ENCODE measurements at places on chromosomes 6 and 20.

DNA sequence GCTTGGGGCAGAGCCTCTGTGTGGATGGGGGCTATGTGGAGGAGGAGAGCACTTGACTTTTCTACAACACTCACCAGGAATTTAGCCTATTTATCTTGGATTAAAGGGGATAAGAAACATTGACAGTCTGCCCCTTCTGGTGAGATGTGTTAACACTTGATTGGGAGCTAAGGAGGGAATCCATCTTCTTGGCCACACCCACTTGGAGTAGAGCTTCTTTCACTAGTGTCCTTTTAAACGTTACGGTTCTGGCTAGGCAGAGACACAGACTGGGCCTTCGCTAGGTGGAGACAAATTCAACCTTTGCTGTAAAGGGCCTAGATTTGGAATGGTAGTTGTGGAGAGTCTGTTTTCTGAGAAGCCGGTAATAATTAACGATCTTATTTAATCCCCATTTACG is 15.5 kb upstream of the TPBG start:
- no peak for DNase-seq

DNA sequence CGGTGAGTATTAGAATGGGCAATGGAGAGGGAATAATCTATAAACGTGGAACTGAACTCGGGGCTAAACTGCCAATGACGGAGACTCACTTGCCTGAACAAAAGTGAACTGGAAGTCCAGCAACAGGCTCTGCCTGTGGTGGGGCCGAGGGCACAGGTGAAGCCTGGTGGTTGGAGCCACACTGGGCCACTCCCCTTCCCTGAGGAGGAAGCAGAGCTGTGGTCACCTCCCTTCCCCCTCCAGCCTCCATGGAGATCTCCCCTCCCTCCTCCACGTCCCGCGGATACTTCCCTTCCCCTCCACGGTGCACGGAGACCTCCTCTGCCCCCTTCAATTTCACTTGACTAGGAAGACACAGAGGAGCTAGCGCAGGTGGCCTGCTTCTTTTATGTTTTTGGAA is 14.7 kb upstream of the DSP start:
- no peak for DNase-seq

GRCh38 chr6:27065183-27065582 is 182.3 kb upstream of the PRSS16 start:
- no peak for DNase-seq

DNA sequence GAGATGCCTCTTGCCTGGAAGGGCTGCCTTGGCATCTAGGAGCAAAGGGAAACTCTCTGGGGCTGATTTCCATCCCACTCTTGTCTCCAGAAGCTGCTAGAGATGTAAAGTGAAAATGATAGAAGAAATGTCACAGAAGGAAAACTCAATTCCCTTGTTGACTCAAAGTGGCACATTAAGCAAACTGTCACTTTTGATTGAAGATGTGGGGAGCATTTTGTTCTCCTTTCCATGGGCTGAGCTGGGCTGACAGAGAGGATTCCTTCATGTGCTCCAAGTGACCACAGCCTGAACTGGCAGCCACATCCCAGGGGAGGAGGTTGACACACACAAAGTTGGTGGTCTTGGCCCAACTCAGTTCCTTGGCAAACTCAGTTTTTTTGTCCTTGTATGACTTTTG is 9.8 kb downstream of the GPR31 start:
- DNase-seq: no peak

DNA sequence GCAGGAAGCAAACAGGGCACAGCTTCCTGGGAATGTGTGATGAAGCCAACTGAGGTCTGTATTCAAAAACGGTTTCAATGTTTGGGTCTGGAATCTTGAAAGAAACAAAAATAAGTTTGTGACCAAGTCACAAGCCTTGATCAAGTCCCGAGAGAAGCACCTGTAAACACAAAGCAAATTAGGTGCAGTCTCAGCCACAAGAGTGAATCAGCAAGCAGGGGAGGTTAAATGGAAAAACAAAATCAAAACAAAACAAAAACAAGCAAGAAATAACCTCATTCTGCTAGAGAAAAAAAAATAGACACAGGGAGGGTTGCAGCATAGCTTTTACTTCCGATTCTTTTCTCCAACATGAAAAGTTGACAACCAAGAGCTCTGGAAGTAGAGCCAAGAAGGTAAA is 201.7 kb downstream of the CLIC5 start:
- DNase-seq: no peak

DNA sequence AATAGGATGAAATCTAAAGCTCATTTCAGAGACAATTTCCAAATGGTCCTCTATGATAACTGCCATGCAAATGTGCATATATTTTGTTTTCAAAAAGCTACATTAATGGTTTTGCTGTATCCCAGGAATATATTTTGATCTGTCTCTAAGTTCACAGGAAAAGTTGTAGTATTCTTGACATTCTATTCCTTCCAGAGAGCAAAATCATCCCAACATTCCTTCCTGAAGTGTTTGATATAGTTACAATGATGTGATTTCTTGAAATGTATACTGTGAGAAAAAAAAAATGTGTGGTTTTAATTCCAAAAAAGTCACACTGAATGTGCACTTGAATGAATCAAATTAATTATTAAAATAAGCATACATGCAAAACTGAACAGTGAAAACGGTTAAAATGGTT is 996.0 kb upstream of the CITED2 start:
- DNase-seq: no peak

DNA sequence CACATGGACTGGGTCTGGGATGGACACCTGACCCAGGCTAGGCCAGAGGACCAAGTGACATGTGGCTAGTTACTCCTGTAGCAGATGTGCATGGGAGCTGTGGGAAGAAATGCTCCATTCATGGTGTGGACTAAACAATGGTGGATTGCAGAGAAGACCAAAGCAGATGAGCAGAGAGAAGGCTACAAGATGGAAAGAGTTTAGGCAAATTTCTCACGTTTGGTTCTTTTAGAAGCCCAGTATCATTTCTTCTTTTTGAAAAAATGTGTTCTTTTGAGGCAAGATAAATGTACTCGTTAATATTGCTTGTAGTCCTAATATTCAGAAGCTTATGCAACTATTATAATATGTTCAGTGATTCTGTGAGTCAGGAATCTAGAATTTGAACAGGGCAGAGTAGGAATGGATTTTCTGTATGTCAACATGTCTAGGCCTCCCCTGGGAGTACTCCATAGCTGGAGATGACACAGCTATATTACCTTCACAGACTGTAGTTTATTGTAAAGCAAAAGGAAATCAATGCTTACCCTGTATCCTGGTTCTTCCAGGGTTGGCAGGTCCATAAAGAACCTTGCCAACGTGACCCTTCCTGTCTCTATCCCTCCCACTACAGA is 2.3 kb upstream of the BTN2A1 start:
- DNase-seq: no peak

DNA sequence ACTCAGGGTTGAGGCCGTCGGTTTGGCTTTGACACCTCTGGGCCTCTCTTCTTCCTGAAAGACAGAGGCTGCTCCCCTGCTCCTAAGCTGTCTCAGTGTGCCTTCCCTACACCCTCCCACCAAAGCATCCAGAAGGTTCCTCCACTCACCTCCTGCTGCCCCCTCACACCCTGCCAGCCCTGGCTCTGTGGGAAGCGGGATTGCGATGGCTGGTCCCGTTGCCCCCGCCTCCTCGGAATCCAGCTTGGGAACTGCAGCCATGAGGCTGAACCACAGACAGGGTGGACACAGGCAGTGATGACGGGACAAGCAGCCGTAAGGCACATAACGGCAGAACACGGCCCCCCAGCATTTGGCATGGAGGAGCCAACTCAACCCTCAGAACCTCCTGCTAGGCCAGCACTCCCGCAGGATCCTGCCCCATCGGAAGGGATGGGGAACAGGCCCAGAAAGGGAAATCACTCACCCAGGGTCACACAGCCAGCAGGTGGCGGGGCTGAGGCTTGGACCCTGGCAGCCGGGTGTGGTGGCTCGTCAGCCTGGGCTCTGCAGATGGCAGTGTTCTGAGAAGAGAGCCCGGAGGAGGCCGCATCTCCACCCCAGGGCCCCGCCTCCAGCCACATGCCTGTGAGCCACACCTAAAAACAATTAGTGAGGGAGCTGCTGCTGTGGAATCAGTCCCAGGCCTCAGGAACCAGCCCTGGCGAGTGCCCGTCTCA is 139.6 kb downstream of the PHACTR3 start:
- DNase-seq: no peak

DNA sequence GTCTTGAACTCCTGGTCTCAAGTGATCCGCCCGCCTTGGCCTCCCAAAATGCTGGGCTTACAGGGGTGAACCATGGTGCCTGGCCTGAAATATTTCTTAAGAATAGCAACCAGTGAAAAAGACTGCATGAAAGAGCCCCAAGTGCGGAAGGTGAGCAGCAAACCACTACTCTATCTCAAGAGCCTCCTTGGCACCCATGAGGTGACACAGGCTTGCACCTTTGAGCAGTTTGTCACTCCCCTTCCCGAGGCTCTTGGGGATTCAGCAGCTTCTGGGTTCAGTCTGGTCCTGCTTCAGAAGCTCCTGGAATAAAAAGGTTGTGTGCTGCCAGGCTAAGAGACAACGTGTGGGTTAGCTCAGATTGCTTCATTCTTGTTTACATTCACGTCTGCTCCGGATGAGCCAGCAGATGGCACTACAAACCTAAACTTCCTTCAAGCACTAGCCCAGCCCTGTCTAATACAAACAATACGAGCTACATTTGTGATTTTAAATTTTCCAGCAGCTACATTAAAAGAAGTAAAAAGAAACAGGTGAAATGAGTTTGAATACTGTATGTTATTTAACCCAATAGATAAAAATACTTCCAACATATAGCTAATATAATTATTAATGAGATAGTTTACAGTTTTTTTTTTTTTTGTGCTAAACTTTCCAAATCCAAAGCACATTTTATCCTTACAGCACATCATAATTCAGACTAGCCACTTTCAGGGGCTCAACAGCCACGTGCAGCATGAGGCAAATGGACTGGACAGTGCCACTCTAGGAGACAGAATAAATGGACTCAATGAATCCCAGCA is 46.2 kb downstream of the GJA10 start:
- peak; percentile 58 for DNase-seq

DNA sequence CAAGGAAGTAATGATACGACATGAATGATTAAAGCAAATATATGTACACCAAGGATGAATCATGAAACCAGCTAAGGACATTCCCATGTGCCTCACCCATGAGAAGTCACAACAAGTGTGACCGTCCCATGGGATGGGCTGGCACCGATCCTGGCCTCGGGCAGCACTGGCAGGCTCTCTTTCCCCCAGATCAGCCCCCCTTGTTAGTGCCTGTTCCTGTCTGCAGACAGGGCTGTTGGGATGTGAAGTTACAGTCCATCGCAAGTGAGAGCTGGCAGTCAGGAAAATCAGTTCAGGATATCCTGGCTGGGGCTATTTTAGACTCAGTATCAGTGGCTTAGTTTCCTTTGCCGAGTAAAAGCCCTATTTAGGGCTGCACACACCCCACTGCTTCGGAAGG is 129.2 kb upstream of the SNX9 start:
- no peak for DNase-seq

- no peak for DNase-seq
These were observed 267.7 kb downstream of the HAO1 start for GRCh38 chr20:7672571-7672970.

DNA sequence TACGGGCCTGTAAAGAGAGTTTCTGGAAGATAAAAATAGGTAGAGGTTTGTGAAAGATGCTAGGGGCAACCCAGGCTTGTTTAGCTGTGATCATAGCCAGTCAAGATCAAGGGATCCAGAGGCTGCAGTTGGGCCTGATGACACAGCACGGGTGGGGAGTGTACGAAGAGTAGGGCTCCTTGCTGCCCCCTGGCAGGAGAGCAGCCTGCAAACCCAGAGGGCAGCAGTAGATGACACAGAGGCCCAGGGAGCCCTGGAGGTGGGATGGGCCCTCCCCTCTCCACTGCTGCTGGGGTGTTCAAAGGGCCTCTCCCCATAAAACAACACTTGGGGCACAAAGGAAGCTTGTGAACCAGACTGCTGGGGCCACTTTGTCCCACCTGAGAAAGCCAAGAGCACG is 47.2 kb downstream of the VEGFA start:
- no peak for DNase-seq

GRCh38 chr20:46651091-46651962 is at the start of gene SLC13A3:
TSS of gene SLC13A3 (minus strand) at chr20:46651459. CDS start at chr20:46651421, 38 bp downstream.
- DNase-seq: no peak

DNA sequence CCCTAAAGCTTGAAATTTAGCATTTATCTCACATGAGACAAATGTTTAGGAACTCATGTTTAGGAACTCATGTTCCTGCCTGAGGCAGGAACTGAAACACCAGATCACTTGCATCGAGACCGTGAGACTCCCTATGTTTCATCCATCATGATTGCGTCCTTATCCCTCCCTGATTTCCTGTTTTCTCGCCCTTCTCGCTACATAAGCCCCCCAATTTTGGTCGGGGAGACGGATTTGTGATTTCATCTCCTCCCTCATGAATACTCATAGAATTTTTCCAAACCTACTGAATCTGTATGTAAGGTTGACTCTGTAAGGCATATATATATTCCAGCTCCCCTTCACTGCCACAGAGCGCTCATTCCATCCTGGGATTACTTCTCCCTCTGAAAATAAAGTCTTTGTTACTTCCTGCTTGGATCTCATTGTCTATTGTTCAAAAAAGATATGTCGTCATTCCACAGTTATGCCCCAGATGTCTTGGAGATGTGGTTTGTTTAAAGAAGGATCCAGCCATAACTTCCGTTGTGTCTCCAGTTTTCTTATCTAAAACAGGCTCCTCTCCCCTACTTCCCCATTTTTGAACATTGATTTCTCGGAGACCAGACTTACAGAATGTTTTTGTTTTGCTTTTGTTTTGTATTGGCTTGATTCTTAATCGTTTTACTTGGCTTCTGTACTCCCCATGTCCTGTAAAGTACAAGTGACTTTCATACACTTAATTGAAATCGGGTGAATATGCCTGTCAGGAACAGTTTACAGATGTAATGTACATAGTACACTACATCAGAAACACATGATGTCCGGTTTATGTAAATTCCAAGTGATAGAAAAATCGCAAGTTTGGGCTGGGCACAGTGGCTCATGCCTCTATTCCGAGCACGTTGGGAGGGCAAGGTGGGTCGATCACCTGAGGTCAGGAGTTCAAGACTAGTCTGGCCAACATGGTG is 118.7 kb downstream of the HFE start:
- DNase-seq: no peak

- no peak for DNase-seq
These were observed 34.5 kb upstream of the FAM184A start for GRCh38 chr6:119112812-119113530.

DNA sequence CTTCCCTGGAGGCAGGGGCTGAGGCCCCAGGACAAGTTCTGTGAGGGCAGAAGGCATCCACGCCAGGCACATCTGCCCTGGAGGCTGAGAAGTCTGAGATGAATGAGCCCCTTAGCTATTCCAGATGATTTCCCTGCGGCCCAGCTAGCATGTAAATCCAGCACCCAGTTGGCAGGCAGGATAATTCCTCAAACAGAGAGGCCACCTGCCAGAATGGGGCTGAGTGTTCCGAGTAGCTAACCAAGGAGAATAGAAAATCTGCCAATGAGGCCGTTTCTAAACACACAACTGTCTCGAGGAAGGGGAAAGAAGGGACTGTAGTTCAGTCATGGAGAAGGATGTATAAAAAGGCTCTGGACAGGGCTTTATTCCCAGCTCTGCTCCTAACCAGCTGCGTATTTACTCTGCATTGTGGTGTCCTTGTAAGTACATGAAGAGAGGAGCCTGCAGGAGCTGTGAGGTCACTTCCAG is 211.4 kb upstream of the CDYL start:
- no peak for DNase-seq

- no peak for DNase-seq
These were observed 6.5 kb downstream of the NKAIN2 start for GRCh38 chr6:123810214-123810613.

GRCh38 chr6:51857134-51857533 is 230.3 kb downstream of the PKHD1 start:
- DNase-seq: no peak
